ENCODE measurements at places on chromosomes 1 and 21.
A peak's percentile ranks its signal among the peaks of the same experiment; 100 is the strongest.

GRCh38 chr1:93021539-93022134 is 57.4 kb upstream of the MTF2 start:
- DNase-seq: no peak

GRCh38 chr1:42929434-42930177 is 29.1 kb downstream of the SLC2A1 start:
- no peak for DNase-seq

DNA sequence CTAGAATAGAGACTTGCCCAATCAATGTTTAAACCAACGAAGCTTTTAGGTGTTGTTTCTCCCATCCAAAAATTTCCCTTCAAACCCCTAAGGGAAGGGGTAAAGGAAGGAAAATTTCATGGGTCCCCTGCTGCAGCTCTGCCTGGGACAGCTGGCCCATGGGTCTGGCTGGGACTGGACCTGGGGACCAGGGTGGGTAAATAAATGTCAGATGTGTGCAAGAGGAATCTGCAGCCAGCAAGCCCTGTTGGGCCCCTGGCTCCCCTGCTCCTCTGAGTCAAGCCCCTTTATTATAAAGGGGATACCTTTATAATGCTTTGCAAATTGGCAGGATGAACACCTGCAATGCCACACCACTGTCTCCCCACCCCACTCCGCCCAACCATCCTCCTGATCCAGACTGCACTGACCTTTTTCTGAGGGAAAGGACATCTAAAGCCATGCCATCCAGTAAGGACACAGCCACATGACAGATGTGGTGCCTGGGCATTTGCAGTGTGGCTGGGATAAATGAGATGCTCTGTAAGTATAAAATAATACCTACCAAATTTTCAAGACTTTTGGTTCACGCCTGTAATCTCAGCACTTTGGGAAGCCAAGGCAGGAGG is 1.9 kb upstream of the TMEM125 start:
- no peak for DNase-seq

DNA sequence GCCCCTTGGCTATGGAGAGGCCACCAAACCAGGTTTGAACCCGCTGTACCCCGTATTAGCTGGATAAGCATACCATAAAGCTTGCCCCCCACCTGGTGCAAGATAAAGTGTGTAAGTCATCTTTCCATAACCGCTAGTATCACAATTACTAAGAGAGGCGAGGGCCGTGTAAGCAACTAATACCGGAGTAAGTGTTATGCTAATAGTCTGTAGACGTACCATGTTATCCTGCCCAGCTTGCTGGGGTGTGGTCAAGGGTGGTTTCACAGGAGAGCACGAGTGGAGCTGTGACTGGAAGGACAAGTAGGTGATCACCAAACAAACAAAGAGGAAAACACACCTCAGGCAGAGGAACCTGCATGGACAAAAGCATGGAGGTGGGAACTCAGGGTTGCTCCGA is 3.6 kb upstream of the TNFRSF1B start:
- no peak for DNase-seq

DNA sequence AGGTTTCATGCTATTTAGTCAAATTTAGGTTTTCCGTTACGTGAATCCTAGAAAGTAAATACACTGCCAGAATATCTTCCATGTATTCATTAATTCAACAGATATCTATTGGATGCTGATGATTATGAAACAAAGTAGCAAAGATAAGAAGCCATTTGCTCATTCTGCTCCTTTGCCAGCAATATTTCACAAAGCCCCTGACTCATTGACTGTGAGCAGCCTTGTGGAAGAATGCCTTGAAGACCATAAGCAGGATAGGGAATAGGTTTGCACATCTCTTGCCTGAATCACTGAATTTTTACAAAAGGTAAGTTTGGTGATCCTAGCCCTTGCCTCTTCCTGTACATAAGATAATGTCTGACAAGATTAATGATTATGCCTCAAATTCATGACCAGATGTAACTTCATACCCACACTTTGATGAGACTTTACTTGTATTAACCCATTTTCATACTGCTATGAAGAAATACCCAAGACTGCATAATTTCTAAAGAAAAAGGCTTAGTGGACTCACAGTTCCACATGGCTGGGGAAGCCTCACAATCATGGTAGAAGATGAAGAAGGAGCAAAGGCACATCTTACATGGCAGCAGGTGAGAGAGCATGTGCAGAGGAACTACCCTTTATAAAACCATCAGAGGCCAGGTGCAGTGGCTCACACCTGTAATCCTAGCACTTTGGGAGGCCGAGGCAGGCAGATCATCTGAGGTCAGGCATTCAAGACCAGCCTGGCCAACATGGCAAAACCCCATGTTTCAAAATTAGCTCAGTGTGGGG is 1.6 kb upstream of the PIGK start:
- DNase-seq: no peak

- no peak for DNase-seq
These were observed 42.9 kb upstream of the ZNF326 start for GRCh38 chr1:89951766-89952604.

GRCh38 chr1:32223683-32224082 is 1.5 kb downstream of the EIF3I start:
- no peak for DNase-seq

- peak; percentile 79 for DNase-seq
These were observed at the start of gene FHAD1 for GRCh38 chr1:15246960-15247614. Gene FHAD1 (plus strand): TSS chr1:15247223. CDS start chr1:15251785, 4,562 bp downstream.

DNA sequence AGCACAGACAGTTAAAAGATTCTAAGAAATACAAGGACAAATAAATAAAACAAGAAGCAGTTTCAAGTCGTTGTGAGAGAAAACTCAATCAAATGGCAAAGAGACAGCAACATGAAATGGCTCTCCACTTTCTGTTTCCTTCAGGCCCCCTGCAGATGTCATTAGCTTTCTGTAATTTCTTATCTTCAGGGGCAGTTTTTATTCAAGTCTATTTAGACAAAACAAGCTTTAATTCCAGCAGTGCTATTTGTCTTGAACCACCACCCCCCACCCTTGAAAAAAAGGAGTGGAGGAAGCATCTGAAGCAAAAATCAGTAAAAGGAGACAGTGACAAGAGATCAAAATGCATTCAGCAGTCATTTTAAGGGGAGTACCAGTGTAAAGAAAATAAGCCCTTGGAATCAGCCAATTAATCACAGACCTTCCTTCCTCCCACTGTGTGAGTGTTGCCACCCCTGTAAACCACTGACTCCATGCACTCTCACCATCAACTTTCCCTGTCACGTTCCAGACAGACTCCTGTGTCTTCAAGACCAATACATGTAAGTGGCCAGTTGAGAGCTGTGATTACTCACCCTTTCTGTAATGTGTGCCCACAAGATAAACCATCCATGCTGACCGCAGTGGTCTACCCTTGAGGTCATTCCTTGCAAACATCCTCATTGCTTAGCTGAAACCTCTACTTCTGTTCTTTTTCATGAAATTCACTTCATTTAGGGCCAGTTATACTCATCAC is 136.1 kb upstream of the HOOK1 start:
- DNase-seq: no peak

DNA sequence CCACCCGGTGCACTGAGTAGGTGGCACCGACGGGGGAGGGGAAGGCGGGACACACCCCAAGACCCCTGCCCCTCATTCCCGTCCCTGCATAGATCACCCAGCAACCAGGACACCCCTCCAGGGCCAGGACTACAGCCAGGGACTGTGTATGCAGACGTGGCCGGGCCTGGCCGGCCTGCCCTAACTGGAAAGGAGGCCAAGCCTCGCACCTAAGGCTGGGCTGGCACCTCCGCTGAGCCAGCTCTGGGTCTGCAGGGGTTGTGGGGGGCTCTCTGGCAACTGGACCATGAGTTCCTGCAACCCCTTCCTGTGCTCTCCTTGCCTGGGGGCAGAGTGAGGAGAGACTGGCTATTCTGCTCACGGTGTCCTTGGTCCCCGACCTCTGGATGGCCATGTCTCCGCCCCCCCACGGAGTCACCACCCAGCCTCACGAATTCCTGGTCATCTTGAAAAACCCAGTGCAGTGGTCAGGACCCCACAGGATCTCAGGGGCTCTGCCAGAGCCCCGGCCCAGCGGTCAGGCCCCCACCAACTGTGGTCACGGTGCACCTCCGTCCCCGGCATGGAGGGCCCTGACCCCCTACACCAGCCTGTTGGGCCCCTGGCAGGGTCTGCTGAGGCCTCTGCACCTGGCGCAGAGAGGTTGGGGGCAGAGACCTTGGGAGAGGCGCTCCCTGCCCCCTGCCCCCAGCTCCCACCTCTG is 1.1 kb upstream of the FNDC10 start:
- no peak for DNase-seq

GRCh38 chr1:34924759-34925555 is 4.5 kb downstream of the DLGAP3 start:
- DNase-seq: peak; percentile 81

GRCh38 chr21:44687671-44688070 is 5.7 kb upstream of the KRTAP12-1 start:
- no peak for DNase-seq

DNA sequence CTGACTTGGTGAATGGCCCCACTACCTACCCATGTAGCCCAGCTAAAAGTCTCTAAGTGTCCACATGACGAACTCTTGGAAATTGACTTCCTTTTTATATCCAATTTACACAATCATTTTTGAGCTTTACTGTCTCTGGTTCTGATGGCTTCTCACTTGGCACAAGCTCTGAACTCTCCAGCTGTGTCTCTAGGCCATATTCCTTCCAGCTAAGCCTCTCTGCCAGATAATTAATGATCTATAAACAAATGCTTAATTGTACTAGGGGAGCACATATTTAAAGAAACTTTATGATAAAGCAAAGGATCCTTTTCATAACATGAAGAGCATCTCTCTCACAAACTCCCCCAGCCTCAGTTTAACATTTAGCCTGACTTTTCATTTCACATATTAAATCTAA is 16.3 kb upstream of the BEND5 start:
- no peak for DNase-seq

DNA sequence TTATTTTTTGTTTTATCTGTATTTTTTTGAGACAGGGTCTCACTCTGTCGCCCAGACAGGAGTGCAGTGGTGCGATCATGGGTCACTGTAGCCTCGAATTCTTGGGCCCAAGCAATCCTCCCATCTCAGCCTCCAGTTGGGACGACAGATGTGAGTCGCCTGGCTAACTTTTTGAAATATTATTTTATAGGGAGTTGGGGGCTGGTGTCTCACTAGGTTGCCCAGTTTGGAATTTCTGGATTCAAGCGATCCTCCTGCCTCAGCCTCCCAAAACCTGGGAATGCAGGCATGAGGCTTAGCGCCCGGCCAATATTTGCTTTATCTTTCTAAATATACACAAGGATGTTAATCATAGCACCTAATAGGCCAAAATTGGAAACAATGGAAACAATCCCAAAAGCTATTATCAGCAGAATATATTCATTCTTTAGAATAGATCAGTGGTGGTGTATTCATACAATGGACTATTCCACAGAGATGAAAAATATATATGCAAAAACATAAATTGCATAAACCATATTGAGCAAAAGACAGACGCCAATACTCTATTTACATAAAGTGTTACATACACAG is 55.9 kb downstream of the DAP3 start:
- DNase-seq: no peak

DNA sequence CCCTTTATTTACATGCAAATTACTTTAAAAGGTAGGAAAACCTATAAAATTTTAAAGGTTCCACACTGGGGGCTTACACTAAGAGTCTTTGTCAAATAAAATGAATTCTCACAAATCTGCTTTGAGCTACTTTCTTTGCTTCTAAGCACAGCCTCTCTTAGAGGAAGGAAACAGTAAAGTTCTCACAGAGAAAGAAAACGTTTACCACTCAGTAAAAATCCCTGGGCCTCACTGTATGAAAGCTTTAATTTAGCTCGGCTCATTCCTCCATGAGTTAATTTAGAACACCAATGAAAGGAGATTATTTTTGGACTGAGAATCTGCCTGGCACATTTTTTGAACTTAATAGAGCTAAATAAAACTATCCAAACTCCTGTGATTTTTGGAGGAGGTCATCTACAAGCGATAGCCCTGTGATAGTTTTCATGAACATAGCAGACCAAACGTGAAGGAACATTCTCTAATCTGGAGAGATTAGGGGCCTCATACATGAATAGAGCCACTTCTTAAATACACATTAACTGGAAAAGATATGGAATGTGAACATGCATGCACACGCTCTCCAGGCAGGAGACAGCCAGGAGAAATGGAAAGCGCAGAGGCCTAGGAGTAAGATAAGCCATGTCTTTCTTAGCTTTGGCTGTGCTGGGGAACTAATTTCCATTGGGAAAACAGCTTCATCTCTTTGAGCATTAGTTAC is 32.8 kb downstream of the PRRX1 start:
- DNase-seq: no peak

DNA sequence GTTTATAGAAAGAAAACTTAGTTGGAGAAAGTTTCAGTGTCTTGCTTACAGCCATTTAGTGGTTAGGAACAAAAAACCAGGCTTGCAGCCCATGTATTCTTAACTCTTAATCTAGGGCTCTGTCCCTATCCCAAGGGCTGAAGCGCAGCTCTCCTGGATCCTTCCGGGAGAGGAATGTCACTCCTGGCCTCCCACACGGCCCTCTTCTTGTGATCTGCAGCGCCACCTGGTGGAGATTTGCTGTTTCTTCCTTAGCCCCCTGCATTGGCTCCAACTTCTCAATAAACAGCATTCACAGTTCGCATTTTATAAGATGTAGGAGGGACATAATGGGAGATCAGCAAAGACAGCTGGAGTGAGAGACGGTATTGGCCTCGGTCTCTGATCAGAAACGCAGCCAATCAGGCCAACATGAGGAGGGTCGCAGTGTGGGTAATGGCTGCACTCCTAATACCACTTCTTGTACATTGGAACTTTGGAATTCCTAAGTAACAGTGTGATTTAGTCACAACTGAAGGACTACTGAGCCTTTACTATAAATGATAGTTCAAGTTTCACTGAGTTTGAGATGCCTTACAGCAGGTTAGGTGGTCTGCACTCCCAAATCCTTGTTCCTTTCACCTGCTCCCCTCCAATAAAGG is 283.4 kb downstream of the ASTN1 start:
- peak; percentile 58 for DNase-seq

DNA sequence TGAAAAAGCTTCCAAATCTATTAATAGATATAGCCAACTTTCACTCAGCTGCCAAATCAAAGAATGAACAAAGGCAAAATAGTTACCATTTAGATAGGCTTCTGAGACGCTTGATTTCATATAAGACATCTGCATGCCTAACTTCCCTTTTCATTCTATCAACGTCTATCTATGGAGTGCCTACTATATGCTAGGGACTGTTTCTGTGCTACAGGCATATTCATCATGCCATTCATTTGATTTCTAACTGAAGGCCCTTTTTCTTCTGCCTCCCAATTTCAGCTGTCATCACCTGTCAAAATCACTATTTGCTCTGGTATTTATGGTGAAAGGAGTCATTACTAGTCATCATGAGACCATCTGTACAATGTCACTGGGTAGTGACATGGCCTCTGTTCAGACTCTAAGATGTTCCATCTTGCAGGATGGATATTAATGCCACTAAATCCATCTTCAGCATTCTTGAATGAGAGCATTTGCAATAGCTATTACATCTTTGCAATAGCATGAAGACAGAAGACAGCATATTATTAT is 4.3 kb upstream of the KRTAP13-1 start:
- no peak for DNase-seq

DNA sequence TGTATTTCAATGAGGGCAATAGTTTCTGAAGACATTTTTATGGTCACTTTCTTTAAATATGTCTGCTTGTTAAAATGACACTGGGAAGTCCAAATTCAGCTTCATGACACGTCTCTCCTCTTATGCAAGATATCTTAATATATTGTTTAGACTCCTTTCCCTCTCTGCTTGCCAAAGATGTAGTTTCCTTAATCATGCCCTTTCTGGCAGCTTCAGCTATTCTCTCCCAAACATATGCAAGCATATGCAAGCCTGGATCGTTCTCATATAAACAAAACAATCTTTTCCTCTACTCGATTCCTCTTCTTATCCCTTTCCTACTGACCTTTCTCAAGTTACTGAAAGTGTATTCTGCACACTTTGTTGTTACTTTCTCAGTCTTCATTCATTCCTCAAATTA is 372.2 kb downstream of the PTBP2 start:
- DNase-seq: no peak

GRCh38 chr1:147409886-147410285 is 131.4 kb upstream of the BCL9 start:
- DNase-seq: no peak

All from activated CD8-positive, alpha-beta memory T cell treated with anti-CD3 and anti-CD28 coated beads for 24 hours (primary cell).